T-helper 17 cell (primary cell): ENCODE measurements at places on chromosomes 13 and 19. TPM values are rescaled to one million over a fixed set of nuclear protein-coding genes. Genes with fewer than 3 reads are reported as not detected.

Gene UBE2L5
- not detected for total RNA-seq

- peaks cover 16% of the 10 kb centered on the region for H3K4me1 ChIP-seq
- no peaks in the 10 kb centered on the region for H3K27me3 ChIP-seq
- DNase-seq, result no peak
- H3K4me3 ChIP-seq, result no peak overlapping the region
Observed at GRCh38 chr19:29841559-29842367, 30.0 kb downstream of the CCNE1 start.

- H3K27ac ChIP-seq, result no peak overlapping the region
- H3K4me3 ChIP-seq, result no peak overlapping the region
- peaks cover 14% of the 10 kb centered on the region for H3K4me1 ChIP-seq
- no peak for DNase-seq
Observed at GRCh38 chr19:46423188-46423587, 5.5 kb downstream of the PNMA8C start.

DNA sequence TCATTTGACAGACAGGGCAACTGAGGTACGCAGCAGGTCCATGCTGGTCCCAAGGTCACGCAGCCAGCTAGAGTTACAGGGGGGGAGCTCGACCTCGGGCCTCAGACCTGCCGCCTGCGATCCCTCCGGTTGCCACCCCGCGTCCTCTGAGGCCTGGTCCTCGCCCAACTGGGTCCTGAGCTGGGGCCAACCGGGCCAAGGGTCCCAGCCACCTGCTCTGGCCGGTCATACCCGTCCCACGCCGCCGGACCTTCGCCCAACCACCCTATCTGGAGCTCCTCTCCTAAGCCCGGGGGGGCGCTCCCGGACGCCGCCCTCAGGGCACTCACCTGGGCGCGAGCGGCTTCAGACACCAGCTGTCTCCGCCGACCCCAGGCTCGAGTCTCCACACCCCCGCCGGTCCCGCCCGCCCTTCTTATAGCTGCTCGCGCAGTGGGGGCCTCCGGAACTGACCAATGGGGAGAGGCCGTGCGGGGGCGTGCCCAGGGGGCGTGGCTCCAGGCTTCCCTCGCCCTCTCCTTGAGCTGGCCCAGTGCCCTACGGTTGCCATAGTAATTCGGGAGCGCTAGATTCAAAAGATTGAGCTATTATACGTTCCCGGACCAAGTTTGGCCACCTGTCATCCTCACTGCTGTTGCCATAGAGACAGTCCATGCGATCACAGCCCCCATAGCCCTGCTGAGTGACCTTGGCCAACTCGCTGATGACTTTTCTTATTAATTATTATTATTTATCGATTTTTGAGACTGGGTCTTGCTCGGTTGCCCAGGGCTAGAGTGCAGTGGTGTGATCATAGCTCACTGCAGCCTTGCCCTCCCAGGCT, at the start of gene PLIN5:
Gene PLIN5 (minus strand): TSS at position 389 of the 823 bp plus-strand sequence. CDS start 1,150 bp downstream, outside the sequence.
- H3K27me3 ChIP-seq, result peaks cover 28% of the 10 kb centered on the region
- no peak within 1 kb of the TSS for H3K27ac ChIP-seq
- no peak for DNase-seq
- H3K4me3 ChIP-seq, result peak within 1 kb of the TSS; percentile 12
- H3K4me1 ChIP-seq, result no peaks in the 10 kb centered on the region

Gene ZNF99
- not detected for total RNA-seq

Gene ZNF625
- 1.4 TPM for total RNA-seq

- no peak for DNase-seq
- no peak overlapping the region for H3K4me3 ChIP-seq
- no peaks in the 10 kb centered on the region for H3K36me3 ChIP-seq
- peaks cover 13% of the 10 kb centered on the region for H3K4me1 ChIP-seq
- no peak overlapping the region for H3K27ac ChIP-seq
- no peaks in the 10 kb centered on the region for H3K27me3 ChIP-seq
Observed at GRCh38 chr19:3025549-3025886, 3.6 kb downstream of the TLE2 start.
